H9 (cell line): ENCODE measurements at places on chromosomes 16 and 17.

DNA sequence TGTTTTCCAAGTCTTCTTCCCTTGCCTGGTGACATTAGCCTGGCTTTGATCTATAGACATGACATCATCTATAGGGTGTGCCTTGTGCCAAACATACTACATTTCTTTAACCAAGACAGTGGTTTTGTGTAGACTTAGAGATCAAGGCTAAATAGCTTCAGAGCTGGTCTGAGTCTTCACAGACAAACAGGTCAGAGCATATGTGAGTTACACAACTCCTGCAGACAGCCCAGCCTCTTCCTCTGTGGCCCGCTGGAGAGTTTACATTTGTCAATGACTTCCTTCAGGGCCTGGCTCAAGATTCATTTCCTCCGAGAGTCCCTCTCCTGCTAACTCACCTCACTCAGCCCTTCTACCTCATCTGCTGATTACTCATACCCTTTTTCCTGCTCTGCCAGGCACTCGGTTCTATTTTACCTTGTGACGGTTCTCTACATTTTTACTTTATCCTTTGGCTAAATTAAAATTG, 73.1 kb upstream of the TANC2 start:
- peak; percentile 47 for DNase-seq

DNA sequence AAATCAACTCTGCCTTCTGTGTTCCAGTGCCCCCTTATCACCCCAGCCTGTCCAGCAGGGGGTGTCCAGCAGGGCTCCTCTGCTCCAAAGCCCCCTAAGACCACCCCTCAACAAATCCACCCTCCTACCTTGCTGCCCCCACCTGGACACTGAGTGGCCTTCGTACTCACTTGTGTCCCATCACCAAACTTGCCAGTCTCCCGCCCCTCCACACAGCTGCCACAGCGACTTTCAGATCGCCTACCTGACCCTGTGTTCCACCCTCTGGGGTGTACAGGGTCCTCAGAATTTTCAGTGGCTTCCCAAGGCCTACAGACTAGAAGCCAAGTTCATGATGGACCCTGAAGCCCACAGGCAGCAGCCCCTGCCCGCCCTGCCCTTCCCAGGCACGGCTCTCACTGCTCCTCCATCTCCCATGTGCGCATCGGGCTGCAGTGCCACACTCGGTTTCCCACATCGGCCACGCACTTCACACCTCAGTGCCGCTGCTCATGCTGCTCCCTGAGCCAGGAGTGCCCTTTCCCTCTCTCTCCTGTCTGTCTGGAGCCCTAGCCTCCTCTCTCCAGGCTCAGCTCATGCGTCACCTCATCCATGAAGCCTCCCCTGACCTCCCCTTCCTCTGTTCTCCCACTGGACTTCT, 11.8 kb downstream of the KCNH6 start:
- no peak for DNase-seq

DNA sequence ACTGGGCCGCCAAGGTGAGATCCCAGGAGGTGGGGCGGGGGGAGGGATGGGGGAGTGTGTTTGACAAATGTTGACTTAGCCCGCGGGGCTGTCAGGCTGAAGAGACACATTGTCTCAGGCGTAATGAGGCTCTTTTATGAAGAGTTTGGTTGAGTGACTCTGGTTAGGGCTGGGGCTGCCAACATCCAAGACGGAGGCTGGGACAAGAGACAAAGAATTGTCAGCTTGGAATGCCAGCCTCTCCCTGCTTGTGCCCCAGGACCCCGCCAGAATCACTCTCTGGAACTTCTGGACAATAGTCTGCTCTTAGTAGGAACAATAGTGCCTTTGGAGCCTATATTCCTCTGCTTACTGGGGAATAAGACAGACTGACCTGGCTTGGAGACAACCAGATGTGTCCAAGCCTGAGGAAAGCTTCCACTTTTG, 24.0 kb downstream of the PCTP start:
- DNase-seq: no peak

DNA sequence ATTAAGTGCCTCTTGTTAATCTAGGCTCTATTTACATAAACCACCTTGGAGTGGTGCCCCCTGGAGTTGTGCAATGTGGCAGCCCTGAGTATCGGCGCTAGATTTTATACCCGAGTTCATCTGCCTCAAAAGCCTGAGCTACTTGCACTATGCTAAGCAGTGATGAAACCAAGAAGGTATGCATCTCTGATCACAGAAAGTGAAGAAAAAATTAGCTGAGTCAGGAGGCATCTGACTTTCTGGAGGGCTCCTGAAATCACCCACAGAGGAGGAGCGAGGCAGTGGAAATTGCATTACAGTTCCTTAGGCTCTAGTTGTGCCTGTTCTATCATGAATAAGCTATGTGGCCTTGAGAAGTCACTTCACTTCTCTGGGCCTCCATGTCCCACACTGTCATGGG, 80.3 kb upstream of the PSMD7 start:
- no peak for DNase-seq

- no peak for DNase-seq
Measured at GRCh38 chr16:57791893-57792461, 10.3 kb downstream of the KIFC3 start.

- no peak for DNase-seq
Measured at GRCh38 chr17:55524440-55525220, 13.4 kb upstream of the SMIM36 start.

DNA sequence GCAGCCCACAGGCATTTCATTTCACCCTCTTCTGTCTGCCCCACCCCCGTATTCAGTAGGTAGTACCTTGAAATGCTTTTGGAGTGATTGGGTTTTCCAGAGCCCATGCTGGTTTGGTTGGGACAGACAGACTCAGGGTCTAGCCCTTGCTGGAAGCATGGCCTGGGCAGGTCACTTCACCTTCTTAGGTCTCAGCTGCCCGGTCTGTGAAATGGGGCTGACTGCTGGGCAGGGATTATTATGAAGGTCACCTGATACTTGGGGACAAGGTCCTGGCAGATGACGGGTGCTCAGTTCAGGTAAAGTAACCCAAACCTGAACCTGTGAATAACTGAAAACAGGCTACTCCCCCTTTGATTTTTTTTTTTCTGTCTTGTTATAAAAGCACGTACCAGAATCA, 116.0 kb downstream of the CLEC16A start:
- DNase-seq: no peak

GRCh38 chr17:8345052-8345690, 5.5 kb downstream of the ODF4 start:
- peak; percentile 26 for DNase-seq

GRCh38 chr17:15247891-15248529, 17.1 kb downstream of the PMP22 start:
- peak; percentile 55 for DNase-seq

GRCh38 chr16:1713933-1714332, 7.9 kb downstream of the MAPK8IP3 start:
- peak; percentile 53 for DNase-seq

DNA sequence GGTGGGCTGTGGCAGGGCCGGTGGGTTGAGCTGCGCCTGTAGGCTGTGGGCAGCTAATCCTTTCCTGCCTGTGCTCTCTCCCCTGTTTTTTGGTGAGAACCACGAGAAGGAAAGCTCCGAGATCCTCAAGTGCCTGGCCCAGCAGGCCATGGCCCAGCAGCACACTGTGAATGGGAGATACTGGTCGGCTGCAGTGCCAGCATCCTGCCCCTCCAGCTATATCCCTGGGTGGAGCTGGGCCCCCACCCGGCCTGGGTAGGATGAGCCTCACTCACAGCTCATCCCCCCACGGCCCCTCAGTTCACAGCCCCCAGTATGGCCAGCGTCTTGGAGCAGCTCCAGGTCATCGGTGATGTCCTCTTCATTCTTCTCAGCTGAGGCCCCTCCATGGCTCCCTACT, 164.4 kb upstream of the ZNF267 start:
- no peak for DNase-seq

GRCh38 chr16:86145669-86146068, 246.7 kb downstream of the IRF8 start:
- no peak for DNase-seq

DNA sequence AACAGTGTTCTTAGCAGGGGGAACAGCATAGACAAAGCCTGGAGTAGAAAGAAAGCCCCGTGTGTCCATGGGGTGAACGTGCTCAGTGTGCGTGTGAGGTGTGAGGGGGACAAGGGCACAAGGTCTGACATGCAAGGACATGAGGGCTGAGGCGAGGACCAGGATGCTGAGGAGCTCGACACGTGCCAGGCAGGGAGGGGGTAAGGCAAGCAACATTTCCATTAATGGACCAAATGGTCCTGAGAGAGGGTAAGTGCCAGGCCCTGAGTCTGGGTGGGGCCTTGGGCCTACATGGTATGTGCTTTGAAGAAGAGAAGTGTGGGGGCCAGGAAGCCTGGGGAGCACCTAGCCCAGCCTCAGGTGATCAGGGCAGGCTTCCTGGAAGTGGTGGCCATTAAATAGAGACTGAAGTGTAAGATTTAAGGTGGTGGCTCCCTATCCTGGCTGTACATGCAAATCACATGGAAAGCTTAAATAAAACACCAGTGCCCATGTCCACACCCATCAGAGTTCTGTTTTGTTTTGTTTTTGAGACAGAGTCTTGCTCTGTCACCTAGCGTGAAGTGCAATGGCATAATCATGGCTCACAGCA, 29.3 kb downstream of the ADCY7 start:
- DNase-seq: no peak

- DNase-seq: peak; percentile 62
Measured at GRCh38 chr17:31499771-31500554, 108.5 kb downstream of the RAB11FIP4 start.

- no peak for DNase-seq
Measured at GRCh38 chr16:50688867-50689266, 4.5 kb upstream of the NOD2 start.

- DNase-seq: peak; percentile 49
Measured at GRCh38 chr16:14486520-14487303, 143.3 kb downstream of the PARN start.

- DNase-seq: no peak
Measured at GRCh38 chr17:4501295-4501949, 2.7 kb downstream of the SPNS2 start.

DNA sequence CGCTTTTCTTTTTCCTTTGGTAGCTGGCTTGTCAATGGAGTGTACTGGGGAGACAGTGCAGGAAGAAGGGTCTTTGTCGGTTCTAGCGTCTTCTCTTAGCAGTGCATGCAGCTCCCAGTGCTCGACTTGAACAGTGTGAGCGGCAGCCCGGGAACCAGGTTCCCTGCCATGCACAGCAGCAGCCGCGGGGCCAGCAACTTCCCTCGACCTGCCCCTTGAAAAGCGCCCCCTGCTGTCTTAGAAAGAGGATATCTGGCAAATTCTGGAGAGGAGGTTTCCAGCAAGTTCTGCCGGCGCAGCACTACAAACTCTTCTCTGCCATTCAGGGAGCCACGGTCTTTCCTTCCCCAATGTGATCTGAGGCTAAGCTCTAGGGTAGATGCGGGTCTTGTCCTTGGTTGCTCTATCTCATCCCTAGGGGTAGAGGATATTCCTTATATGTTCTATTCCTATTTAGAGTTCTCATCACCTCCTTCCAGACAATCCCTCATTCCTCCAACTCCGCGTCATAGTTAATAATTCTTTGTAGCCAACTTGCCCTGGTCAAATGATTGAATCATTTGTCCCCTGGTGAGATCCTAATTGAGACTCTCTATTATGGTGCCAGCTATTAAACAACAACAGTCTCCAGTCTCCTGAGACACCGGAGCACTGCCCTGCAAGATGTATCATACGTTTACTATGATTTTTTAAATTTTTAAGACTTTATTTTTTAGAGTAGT, 451.3 kb downstream of the PMP22 start:
- DNase-seq: peak; percentile 92

- no peak for DNase-seq
Measured at GRCh38 chr17:10888858-10889257, 51.0 kb upstream of the PIRT start.
